C1 segment of cervical spinal cord (tissue), 14 donors: ENCODE measurements at places on chromosomes 13 and 19.
A peak's percentile ranks its signal among the peaks of the same experiment; 100 is the strongest.

- peak; percentile 7 for DNase-seq
Observed at GRCh38 chr19:13764101-13764807, at the start of gene MRI1. Gene MRI1, plus strand, starts transcription at chr19:13764522. Its CDS starts 67 bp downstream, at chr19:13764589.

- no peak for DNase-seq
Observed at GRCh38 chr19:7908078-7908699, 4.5 kb downstream of the MAP2K7 start.

- no peak for DNase-seq
Observed at GRCh38 chr13:65260946-65261891, 1968.9 kb downstream of the PCDH9 start.

DNA sequence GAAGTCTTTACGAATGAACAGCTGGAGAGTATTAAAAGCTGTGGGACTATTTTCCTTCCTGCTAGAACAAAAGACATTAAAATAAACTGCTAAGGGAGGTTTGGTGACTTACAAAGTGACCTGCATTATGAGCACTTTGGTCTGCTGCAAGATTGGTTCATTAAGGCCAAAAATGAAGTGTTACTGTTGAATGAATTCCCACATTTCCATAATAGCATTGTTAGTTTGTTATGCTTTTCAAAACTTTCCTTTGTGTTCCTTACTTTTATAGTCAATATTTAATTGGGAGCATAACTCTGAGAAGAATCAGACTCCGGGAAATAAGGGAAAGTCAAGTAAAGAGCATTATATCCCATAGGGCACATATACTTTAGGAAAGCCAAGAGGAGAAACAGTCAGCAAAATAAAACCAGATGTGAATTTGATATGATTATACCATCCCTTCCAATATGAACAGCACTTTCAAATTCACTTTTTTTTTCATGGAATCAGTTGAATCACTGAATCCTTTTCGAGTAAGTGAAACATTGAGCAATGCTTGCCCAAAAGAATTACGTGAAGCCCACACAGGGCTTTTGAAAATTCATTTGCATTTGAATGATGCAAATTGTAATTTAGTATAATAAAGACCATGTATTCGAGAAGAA lies 112.6 kb downstream of the KCTD12 start:
- no peak for DNase-seq

- DNase-seq = no peak
Observed at GRCh38 chr13:112735791-112736190, 46.0 kb downstream of the ATP11A start.

- DNase-seq = no peak
Observed at GRCh38 chr13:113589251-113589960, 4.9 kb downstream of the TFDP1 start.

- DNase-seq = no peak
Observed at GRCh38 chr13:36130552-36131221, 495 bp downstream of the DCLK1 start.

DNA sequence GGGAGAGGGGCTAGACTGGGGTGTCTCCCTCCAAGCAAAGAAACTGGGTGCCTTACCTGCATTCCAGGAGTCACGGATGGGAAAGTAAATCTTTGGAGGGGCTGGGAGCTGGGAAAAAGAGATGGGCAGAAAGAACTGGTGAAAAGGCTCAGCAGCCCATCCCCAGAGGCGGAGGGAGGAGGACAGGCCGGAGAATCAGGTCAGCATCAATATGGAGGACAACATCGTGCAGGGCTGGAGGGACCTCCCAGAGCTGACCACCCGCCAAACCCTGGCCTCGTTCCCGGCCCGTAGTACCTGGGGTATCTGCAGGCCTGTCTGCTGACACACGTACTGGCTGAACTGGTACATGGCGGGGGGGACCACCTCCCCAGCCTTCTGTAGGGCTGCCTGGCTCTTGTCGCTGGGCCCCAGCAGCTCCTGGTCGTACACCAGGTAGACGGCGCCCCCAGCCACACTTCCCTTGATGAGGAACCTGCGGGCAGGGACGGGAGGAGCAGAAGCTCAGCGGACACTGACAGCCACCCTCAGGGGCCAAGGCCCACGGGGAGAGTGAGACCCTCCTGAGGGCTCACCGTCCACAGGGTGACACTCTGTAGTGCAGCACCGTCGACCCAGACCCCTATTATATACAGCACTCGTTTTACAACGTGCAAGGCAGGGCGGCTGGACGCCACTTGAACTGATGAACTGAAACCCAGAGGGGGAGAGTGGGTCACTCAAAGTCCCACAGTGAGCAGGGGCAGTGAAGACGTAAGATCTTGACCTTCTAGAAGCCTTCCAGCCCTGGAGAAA lies 830 bp downstream of the MICOS13 start:
- no peak for DNase-seq
